ENCODE measurements at places on chromosomes 5 and 9.

DNA sequence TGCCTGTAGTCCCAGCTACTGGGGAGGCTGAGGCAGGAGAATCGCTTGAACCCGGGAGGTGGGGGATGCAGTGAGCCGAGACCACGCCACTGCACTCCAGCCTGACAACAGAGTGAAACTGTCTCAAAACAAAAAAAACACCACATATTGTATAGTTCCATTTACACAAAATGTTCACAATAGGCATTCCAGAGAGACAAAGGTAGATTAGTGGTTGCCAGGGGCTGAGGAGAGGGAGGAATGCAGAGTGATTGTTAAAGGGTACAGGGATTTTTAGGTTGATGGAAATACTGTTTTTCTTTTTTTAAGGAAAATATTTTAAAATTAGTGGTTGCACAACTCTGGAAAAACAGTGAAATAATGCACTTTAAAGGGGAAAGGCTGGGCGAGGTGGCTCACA lies 19.6 kb downstream of the ETF1 start:
- DNase-seq = no peak

GRCh38 chr5:80569086-80569960 lies 757 bp downstream of the ANKRD34B start:
- DNase-seq = no peak

DNA sequence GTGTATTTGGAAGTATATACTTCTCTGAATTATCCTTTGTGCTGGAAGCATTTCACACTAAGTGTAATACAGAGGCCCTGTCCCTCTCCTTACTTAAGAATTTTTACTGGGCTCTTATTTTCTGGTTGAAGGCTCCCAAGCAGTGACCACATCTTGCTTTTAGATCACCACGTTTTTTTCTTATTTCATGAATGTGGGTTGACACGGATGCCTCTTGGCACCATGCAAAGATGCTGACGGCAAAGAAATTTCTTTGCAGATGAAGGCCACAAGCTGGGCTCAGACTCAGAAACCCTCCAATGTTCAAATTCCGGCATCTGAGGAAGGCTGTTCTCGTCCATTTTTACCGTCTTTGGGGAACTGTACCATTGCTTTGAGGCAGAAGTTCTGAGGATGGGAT lies 168.5 kb downstream of the HMHB1 start:
- no peak for DNase-seq

DNA sequence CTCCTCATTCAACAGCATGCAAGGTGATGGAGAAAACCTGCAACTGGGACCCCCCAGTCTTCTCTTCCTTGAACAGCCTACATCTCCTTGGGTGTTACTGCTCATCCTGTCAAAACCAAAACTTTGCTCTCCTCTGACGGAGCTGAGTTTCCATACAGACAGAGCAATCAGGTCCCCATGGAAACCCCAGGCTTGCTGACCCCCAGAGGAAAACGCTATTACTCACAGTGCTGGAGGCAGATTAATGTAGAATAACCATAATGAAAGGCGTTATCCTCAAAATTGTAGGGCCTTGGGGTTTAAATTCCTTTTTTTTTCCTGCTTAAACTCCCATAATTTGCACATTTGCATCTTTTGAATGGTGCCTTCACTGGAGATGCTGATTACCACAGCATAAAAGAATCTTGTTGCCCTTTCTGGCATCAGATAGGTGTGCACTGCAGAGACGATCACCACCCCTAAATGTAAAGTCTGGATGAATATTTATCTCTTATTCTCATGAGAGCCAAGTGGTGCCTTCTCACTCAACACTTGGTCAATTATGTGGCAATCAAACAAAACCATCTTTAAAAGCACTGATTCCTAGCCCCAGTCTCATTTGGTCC lies 126.3 kb downstream of the MSX2 start:
- no peak for DNase-seq

- DNase-seq = no peak
These were observed 20.7 kb downstream of the CWC27 start for GRCh38 chr5:64789457-64789856.
